Stimulated activated CD4-positive, alpha-beta T cell treated with anti-CD3 and anti-CD28 coated beads, Interleukin-1b, Interleukin-23, amount 100 ng/mL, for 1 hour (primary cell): ENCODE measurements at places on chromosomes 1 and 21.

DNA sequence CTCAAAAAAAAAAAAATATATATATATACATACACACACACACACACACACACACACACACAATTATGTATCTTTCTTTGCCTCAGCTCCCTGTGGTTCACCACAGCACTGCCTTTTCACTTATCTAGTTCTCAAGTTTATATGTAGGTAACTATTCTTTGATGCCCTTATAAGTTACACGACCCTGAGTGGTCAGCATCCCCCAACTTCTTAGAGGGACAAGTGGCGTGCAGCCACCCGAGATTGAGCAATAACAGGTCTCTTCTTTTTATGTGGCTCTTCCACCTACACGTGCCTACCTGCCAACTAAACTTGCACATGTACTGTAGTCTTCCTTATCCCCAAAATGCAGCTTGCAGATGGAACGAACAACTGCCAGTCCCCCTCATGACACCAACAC is 120.8 kb downstream of the GABPA start:
- no peak for DNase-seq

DNA sequence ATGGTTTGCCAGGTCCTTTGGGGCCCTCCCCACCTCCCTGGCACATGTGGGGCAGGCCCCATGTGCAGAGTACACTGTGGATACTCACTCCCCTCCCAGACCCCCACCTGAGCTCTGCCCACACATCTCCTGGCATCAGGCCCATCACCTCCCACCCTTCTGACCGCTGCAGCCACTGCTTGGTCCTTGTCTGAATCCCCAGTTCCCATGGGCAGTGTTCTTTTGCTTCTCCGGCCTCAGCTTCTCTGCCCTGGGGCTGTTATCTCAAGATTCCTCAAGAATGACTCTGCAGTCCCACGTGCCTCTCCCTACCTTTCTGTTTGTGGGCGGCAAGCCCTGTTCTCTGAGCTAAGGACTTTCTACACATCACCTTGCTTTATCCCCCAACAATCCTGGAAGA is 187.7 kb upstream of the EDN2 start:
- no peak for DNase-seq

- no peak for DNase-seq
Observed at GRCh38 chr21:45162115-45162514, 87.7 kb downstream of the ADARB1 start.

- no peak for DNase-seq
Observed at GRCh38 chr1:230204842-230205241, 137.8 kb downstream of the GALNT2 start.

DNA sequence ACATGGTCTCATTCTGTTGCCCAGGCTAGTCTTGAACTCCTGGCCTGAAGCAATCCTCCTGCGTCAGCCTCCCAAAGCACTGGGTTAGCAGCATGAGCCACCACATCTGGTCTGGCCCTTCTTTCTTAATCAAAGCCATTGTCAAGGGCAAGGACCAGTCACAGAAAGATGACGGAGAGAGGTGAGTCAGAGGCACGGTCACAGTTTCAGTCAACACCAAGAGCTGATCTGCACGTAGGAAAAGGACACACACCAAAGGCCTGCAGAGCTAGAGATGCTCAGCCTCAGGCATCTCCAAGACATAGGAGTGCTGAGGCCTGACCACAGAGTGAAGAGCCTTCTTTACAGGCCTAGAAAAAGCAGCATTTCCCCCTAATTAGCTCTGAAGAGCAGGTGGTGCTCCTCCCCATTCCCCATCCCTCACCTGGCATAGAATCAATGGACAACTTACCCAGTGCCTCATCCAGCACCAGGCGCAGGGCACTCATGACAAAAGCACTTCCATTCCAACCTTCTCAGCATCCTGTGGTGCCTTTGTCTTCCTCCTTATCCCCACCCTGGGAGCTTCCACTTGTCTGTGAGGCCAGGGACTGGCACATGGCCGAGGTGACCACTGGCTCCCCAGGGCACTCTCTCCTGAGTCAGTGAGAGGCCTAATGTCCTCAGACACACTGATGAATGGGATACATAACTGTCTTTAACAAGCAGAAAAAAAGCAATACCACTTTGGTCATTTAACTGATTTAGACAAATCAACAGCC is 139.8 kb downstream of the AJAP1 start:
- no peak for DNase-seq

DNA sequence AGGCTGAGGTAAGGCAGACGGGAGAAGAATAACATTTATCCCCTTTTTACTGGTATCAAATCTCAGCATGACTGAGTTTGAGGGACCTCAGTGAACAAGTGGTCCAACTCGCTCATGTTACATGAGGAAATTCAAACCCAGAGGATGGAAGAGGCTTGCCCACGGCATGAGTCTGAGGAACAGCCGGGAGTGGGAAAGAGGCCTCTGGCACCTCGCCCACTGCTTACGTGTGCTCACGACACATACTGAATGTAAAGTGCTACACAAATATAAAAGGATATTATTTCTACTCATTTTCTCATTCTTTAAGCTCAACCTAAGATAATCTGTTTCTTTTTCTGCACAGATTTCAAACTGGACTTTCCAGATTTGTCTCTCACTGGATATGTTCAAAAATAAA is 14.7 kb downstream of the BEND5 start:
- no peak for DNase-seq

DNA sequence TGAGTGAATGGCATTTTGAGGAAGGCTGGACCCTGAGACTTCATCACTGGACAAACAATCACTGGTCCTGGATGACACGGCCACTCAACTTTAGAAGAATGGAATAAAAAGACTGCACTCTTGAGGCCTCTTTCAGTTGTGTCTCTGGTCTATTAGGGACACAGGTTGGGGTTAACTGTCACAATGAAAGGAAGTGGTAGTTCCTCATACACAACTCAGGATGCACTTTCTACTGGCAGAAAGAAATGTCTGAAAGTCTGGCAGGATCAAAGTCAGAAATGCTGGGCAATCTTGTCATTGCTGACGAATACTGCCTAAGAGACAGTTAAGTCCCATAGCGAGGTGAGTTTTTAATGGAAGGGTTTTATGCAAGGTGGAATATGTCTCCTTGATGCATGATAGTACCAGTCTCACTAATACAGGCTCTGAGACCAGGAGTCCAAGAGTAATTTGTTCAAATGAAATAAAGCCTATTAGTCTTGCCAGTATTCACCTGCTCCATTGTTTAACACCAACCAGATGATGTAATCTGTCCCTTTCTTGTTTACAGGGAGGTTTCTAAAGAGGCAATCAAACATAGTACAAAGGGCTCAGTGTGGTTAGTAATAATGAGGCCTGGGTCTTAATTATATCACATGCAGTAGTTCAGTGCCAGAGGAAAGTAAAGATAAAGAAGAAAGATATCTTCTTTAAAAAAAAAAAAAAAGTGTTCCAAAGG is 11.2 kb upstream of the RRP15 start:
- no peak for DNase-seq

GRCh38 chr1:212667223-212668139 is 32.2 kb downstream of the BATF3 start:
- DNase-seq: no peak

GRCh38 chr1:901108-901859 is 22.4 kb upstream of the SAMD11 start:
- DNase-seq: no peak

DNA sequence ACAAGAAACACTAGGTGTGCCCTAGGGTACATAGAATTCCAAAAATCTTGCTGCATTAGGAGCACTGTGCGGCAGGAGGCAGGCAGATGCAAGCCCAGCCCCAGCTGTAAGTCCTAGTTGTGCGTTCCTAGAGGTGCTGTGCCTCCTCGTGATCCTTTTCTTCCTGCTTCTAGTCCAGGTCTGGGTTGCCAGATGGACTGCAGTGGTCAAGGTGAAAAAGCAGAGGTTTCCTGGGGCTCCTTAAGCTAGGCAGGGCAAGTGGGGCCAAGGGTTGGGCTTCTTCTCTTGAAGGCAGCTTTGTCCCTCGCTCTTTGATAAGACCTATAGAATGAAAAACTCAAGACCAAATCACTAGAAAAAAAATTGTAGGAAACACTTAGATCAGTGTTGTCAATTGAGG is 21.6 kb upstream of the SLC45A3 start:
- no peak for DNase-seq

- no peak for DNase-seq
Observed at GRCh38 chr1:54227091-54227602, 27.2 kb downstream of the MRPL37 start.

GRCh38 chr21:14876524-14876840 is 188.3 kb downstream of the NRIP1 start:
- no peak for DNase-seq
